ENCODE measurements at places on chromosomes 2 and 18.

DNA sequence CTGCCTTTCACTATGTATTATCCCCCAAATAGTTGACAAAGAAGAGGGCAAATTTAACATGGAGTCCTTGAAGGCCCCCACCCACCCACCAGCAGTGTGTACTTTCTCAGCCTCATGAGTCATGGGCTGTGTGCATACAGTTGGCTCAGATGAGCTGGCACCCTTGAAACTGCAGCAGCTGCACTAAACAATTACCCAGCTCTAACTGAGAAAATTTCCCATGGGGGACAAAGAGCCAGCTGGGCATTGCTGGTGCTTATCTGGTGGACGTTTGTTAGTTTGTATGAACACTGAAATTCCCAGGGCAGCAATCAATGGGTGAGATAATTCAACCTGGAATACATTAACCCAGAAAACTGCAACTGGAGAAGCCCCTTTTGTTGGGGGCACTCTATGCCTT is 131.7 kb downstream of the GCA start:
- no peak for DNase-seq

DNA sequence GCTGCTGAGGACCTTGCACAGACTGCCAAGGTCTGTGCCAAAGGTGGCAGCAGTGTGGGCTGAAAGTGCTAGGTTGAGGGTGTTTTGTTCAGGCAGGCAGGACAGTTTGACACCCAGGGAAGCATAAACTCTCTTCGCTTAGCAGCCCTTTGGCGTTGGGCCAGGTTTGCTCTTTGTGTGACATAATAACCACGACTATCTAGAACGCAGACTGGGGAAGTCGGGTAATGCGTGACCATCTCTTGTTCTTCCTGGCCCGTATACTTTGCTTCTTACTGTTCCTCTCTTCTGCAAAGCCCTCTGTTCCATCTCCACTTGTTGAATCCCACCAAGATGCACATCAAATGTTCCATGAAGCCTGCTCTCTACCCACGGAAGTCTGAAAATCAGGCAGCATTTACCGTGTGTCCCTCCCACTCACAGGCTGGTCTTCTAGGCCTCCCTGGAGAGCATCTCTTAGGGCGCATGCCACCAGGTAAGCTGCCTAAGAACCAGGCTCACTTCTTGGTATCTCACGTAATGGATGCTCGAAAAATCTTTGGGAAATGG is 96.7 kb upstream of the LMAN1 start:
- no peak for DNase-seq

DNA sequence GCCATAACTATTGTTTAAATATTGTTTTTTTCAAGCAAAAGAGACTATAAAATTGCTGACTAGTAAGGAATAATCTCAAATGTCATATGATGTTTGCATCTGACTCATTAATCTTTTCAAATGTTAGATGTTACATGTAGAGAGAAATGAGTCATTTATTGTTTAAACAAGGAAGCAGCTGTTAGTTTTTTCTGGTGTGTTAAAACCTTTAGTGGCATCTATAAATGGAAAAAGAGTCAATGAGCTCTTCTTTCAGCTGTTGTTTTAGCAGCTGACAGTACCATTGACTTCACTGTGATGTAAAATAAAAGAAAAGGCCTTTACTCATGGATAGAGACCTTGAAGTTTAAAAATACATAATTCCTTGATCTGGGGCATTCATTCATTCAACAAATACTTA is 1.8 kb upstream of the KLHL41 start:
- no peak for DNase-seq

DNA sequence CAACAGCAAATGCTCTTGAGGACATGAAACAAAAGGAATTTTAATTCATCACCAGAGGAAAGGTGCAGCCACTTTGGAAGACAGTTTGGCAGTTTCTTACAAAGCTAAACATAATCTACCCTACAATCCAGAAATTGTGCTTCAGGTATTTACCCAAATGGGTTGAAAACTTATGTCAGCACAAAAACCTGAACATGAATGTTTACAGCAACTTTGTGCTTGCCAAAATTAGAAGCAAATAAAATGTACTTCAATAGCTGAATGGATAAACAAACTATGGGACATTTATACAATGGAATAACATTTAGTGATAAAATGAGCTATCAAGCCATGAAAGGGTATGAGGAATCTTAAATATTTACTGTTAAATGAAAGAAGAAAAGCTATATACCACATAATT is 6.9 kb upstream of the MAP2 start:
- no peak for DNase-seq

GRCh38 chr2:54858021-54858681 is 134.7 kb downstream of the EML6 start:
- no peak for DNase-seq
